Tibial artery (tissue), 4 donors: ENCODE measurements at places on chromosomes 6 and 20.

- DNase-seq, result no peak
- H3K27me3 ChIP-seq, result no peaks in the 10 kb centered on the region
- H3K36me3 ChIP-seq, result no peaks in the 10 kb centered on the region
- H3K27ac ChIP-seq, result no peak overlapping the region
Observed at GRCh38 chr6:74250161-74250818, 554.3 kb downstream of the CD109 start.

- DNase-seq, result no peak
- no peaks in the 10 kb centered on the region for H3K27me3 ChIP-seq
- H3K4me1 ChIP-seq, result no peaks in the 10 kb centered on the region
Observed at GRCh38 chr6:87102151-87102621, 7.3 kb upstream of the CGA start.

DNA sequence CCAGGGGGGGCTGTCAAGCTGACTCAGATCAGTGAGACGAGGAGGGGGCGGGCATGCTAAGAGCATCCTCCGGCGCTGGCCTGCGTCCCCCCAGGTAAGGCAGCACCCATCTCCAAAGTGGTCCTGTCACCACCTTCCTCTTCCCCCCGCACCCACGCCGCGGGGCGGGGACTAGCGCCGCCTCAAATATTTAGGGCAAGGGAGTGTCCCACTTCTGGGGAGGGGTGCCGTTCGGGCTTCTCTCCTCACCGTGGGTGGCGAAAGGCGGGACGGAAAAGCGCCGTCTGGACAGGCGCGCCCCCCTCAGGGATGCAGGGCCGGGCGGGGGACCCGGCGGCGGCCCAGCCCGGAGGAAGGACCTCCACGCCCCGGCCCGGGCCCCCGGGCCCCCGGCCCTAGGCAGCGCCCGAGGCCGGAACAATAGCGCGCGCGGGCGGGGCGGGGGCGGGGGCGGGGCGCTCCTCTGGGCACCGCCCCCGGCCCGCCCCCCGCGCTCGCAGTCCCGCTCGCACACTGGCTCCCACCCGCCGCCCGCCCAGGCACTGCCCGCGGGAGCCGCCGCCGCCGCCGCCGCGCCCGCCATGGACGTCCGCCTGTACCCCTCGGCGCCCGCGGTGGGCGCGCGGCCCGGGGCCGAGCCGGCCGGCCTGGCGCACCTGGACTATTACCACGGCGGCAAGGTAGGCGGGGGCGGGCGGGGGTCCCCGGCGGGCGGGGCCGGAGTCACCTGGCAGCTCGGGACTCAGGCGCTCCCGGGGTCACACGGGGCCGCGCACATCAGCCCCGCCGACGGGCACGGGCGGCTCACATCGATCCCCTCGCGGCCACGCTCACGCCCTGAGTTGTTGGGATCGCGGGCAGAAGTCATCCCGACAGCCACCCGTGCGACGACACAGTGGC, at the start of gene TOX2:
TOX2 (plus strand) TSS at position 542 of the 900 bp plus-strand sequence; CDS start at position 582, 40 bp downstream.
- H3K4me1 ChIP-seq, result peaks cover 18% of the 10 kb centered on the region
- peaks cover 49% of the 10 kb centered on the region for H3K27me3 ChIP-seq
- no peaks in the 10 kb centered on the region for H3K36me3 ChIP-seq
- peak within 1 kb of the TSS; percentile 44 for H3K4me3 ChIP-seq

DNA sequence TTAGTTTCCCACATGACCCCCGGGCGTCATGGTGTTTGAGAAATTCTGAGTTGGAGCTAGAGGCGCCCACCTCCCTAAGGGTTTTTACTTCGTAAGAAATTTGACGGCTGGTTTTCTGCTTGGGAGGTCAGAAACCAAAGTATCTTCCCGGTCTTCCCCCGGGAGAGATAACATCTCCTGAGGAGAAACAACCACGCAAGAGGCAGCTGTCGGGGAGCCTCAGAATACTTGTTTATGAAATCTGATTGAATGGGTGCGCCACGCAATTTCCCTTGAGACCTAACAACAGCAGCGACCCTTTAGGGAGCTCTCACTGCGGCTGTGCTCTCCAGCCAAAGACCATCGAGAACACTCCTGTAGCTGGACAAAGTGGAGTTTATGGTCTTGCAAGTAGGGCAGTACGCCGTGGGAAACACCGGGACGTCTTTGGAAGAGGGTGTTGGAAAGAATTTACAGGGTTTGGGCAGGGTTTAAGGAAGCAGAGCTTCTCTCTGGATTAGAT, 608 bp upstream of the EIF2S2 start:
- peaks cover 36% of the 10 kb centered on the region for H3K4me1 ChIP-seq
- no peaks in the 10 kb centered on the region for H3K36me3 ChIP-seq
- peak overlapping the region; percentile 78 for H3K4me3 ChIP-seq
- H3K27me3 ChIP-seq, result no peaks in the 10 kb centered on the region

GRCh38 chr20:3541887-3542721, 71.3 kb downstream of the ATRN start:
- H3K4me1 ChIP-seq, result no peaks in the 10 kb centered on the region
- H3K27ac ChIP-seq, result no peak overlapping the region
- DNase-seq, result no peak
- no peak overlapping the region for H3K4me3 ChIP-seq
- H3K36me3 ChIP-seq, result no peaks in the 10 kb centered on the region

DNA sequence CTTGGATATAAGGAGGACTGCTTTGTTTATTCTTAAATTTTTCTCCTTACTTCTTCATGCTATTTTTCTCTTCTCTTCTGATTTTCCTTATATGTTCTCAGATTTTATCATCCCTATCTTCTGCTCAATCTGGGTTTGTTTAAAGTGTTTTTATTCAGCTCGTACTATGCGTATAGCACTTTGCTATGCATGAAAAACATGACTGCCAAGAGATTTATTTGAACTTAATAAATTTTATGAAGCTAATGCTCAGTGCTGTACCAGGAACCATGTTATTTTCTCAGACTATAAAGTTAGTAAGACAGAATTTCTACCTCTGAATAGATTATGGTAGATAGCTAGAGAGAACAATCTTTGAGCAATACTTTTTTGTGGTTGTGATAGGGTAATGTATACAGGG, 305.9 kb downstream of the LAMA2 start:
- no peak overlapping the region for H3K4me3 ChIP-seq
- H3K27me3 ChIP-seq, result no peaks in the 10 kb centered on the region
- no peaks in the 10 kb centered on the region for H3K36me3 ChIP-seq
- no peaks in the 10 kb centered on the region for H3K4me1 ChIP-seq

GRCh38 chr20:17822039-17822438, 122.3 kb downstream of the BANF2 start:
- H3K27ac ChIP-seq, result no peak overlapping the region
- DNase-seq, result no peak
- no peaks in the 10 kb centered on the region for H3K36me3 ChIP-seq
- no peaks in the 10 kb centered on the region for H3K4me1 ChIP-seq
- no peak overlapping the region for H3K4me3 ChIP-seq
- H3K27me3 ChIP-seq, result no peaks in the 10 kb centered on the region

GRCh38 chr6:107833136-107833535, 9.0 kb upstream of the SCML4 start:
- no peaks in the 10 kb centered on the region for H3K36me3 ChIP-seq
- H3K4me3 ChIP-seq, result no peak overlapping the region
- no peak overlapping the region for H3K27ac ChIP-seq
- H3K4me1 ChIP-seq, result no peaks in the 10 kb centered on the region
- no peak for DNase-seq

DNA sequence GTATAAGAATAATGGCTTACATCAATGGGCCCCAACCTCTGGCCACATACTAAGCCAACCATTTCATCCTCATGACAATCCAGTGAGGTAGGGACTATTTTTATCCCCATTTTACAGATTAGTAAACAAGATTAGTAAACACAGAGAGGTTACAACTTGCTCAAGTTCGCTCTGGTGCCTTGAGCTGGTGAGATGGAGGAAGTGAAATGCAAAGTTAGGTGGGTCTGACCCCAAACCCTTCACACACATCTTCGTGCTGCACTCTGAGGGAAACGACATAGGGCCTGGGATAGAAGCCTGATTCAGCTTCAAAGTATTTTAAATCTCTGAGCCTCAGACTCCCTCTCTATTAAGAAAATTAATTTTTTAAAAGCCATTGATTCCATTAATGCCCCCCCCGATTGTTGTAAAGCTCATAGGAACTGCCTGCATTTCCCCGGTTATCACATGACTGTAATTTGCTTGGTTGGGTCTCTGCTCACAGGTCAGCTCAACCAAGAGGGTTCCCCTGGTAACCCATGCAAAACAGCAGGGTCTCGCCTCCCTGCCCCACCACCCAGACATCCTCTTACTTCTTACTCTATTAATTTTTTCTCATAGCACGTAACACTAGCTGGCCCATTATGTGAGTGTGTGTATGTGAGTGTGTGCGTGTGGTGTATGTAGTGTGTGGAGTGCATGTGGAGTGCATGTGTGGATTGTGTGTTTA, 221.2 kb downstream of the MAFB start:
- no peak overlapping the region for H3K4me3 ChIP-seq
- DNase-seq, result no peak
- no peaks in the 10 kb centered on the region for H3K27me3 ChIP-seq
- H3K27ac ChIP-seq, result no peak overlapping the region
- H3K36me3 ChIP-seq, result no peaks in the 10 kb centered on the region
- peaks cover 12% of the 10 kb centered on the region for H3K4me1 ChIP-seq

DNA sequence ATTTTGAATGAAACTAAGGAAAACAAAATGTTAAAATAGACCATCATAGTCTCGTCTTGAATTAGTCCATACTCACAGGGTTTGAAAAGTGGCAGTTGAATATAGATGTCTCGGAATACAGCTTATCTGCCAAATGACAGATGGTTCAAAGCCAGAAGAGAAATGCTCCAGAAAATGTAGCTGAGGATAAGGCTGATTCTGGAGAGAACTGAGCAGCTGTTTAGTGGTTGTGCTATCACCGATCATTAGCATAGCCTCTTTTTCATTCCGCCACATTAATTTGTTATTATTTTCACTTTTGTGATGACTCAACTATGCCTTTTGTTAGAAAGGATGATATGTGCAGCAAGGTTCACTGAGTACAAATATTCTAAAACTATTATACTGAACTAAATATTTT, 390.2 kb upstream of the MAN1A1 start:
- no peak overlapping the region for H3K4me3 ChIP-seq
- H3K36me3 ChIP-seq, result no peaks in the 10 kb centered on the region
- no peak for DNase-seq
- no peaks in the 10 kb centered on the region for H3K27me3 ChIP-seq

GRCh38 chr6:26183581-26184366, 96.5 kb downstream of the HFE start:
- DNase-seq, result peak; percentile 59
- no peaks in the 10 kb centered on the region for H3K4me1 ChIP-seq
- no peaks in the 10 kb centered on the region for H3K36me3 ChIP-seq
- H3K4me3 ChIP-seq, result peak overlapping the region; percentile 61

GRCh38 chr6:125524356-125524755, 222.6 kb upstream of the HDDC2 start:
- no peaks in the 10 kb centered on the region for H3K36me3 ChIP-seq
- no peaks in the 10 kb centered on the region for H3K4me1 ChIP-seq
- no peak overlapping the region for H3K27ac ChIP-seq
- no peaks in the 10 kb centered on the region for H3K27me3 ChIP-seq

GRCh38 chr20:58271606-58272351, 37.7 kb upstream of the RAB22A start:
- H3K27ac ChIP-seq, result no peak overlapping the region
- peaks cover 40% of the 10 kb centered on the region for H3K36me3 ChIP-seq
- no peaks in the 10 kb centered on the region for H3K4me1 ChIP-seq
- H3K4me3 ChIP-seq, result no peak overlapping the region

DNA sequence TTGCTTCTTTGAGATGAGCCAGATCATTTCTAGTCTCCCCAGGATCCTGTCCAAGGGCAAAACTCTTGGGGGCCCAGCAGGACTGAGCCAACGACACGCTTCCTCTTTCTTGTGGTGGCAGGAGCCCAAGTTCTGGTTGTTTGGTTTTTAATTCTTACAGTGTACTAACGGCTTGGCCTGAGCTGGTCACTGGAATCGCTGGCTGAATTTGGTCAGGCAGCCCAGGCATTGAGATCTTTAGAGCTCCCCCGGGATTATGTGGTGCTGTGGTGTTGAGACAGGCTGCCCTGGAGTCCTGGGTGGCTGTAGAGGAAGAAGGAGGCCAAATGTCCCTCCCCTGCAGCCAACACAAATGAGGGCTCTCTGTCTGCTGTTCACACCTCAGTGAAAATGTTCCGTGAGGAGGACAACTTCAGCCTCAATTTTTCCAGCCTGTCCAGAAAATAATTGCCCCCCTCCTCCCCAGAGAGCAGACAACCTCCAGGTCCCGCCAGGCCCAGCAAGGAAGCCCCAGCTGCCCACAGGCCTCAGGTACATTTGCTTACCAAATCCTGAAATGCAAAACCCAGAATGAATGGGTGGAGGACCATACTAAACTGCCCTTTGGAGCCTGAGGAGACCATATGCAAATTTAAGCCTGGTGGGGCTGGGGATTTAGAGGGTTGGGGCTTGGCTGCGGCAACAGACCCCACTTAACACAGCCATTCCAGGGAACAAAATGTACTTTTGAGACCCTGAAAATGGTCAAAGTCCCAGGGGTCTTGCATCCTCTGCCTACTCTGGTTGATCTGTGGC, 23.6 kb downstream of the BNIP5 start:
- peak overlapping the region; percentile 67 for H3K27ac ChIP-seq
- no peaks in the 10 kb centered on the region for H3K27me3 ChIP-seq
- H3K4me3 ChIP-seq, result no peak overlapping the region
- peaks cover 11% of the 10 kb centered on the region for H3K4me1 ChIP-seq
- peak; percentile 82 for DNase-seq
- no peaks in the 10 kb centered on the region for H3K36me3 ChIP-seq

DNA sequence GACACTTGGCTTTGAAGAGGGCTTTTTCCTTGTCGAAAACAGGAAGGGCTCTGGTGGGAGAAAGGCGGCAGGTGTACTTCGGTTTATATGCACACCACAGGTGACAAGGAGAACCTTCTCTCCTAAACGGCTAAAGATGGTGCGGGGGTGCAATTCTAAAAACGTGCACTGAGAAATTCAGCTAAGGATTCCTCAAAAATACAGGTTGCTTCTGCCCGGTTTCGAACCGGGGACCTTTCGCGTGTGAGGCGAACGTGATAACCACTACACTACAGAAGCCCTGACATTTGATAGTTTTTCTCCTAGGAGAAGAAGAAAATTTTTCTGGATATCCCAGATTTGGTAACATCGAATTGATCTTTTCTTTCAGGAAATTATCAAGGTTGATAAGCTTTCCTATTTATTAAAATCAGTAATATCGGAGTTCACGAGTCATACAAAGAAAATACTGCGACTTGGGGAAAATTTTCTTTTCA, 32.0 kb downstream of the POM121L2 start:
- H3K4me1 ChIP-seq, result no peaks in the 10 kb centered on the region
- no peak overlapping the region for H3K4me3 ChIP-seq
- no peak overlapping the region for H3K27ac ChIP-seq
- no peak for DNase-seq
- peaks cover 6% of the 10 kb centered on the region for H3K27me3 ChIP-seq

DNA sequence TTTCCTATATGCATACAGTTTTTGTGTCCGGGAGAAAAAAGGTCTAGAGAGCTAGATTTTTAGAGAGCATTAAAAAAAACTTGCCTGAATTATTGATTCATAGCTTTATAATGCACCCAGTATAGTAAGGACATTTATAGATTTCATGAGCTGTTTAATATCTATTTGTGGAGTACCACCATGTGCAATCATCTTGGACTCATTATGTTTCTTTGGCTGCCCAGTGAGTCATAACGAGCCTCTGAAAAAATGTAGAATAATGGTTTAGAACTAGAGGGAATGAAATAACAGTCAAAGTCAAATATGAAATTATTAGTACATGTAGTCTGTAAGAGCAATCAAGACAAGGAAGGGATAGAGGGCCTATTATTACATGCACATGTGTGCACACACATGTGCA, 350.0 kb downstream of the CD83 start:
- DNase-seq, result no peak
- no peaks in the 10 kb centered on the region for H3K27me3 ChIP-seq
- H3K27ac ChIP-seq, result no peak overlapping the region

GRCh38 chr20:12072221-12072953, 154.7 kb downstream of the BTBD3 start:
- H3K36me3 ChIP-seq, result no peaks in the 10 kb centered on the region
- H3K27ac ChIP-seq, result no peak overlapping the region
- no peak overlapping the region for H3K4me3 ChIP-seq
- H3K27me3 ChIP-seq, result no peaks in the 10 kb centered on the region
- H3K4me1 ChIP-seq, result peaks cover 3% of the 10 kb centered on the region
